Activated CD4-positive, alpha-beta T cell treated with anti-CD3 and anti-CD28 coated beads for 4 hours (primary cell): ENCODE measurements at places on chromosomes 7 and 10.

DNA sequence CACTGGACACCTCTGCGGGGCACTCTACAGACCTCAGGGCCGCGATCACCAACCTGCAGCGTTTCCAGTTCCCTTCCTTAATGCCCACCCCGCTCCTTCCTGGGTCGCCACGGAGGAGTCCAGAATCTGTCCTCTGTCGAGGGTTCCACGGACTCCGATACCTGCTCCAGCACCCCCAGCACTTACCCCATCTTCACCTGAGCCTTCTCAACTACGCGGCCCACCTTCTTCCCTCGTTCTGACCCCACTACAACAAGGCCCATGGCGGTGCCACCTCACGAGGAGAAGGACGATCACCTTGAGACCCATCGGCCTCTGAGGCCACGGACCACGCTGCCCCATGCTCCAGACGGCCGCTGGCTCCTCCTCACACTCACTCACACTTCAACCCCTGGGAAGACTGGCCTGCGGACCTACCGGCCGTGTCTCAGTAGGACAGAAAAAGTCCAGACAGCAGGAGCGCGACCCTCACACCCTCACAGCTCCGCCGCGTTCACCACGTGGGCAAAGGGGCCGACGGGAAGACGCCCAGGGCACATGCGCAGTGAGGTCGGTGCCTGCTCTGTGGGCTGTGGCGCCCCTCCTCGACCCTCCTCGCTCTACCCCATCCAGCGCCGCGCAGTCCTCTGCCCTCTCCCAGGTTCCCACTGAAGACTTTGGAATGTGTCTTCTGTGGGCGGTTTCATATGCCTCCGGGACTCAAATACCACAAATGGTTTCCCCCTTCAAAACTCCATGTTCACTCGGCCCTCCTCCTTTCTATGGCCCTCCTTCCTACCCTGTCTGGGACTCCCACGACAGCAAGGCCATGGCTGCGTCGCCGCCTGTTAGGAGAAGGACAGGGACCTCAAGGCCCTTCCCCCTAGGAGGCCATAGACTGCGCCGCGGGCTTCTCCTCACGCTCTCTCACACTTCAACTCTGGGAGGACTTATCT is 193.9 kb upstream of the PHF14 start:
- no peak for DNase-seq

DNA sequence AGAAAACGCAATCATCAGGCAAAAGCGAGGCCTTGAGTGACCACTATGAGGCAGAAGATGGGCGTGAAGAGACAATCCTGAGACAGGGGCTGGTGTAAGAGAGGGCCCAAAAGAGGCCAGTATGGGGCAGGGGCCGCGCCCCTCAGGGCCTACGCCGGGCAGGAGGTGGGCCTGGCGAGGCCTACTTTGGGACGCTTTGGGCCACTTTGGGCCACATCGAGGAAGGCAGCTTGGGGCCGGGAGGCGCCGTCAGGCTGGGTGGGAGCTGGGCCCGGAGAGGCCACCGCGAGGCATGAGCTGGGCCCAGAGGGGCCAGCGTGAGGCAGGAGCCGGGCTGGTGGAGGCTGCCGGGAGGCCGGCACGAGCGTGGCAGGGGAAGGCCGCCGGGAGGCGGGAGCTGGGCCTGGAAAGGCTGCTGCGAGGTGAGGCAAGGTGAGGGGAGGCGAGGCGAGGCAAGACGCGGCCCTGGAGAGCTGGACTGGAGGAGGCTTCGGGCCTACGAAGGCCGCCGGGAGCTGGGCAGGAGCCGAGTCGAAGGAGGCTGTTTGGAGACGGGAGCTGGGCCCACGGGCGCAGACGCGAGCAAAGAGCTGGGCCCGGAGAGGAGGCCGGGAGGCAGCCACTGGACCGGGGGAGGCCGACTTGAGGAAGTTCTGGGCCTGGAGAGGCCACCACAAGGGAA is 171.3 kb downstream of the TPST1 start:
- no peak for DNase-seq

DNA sequence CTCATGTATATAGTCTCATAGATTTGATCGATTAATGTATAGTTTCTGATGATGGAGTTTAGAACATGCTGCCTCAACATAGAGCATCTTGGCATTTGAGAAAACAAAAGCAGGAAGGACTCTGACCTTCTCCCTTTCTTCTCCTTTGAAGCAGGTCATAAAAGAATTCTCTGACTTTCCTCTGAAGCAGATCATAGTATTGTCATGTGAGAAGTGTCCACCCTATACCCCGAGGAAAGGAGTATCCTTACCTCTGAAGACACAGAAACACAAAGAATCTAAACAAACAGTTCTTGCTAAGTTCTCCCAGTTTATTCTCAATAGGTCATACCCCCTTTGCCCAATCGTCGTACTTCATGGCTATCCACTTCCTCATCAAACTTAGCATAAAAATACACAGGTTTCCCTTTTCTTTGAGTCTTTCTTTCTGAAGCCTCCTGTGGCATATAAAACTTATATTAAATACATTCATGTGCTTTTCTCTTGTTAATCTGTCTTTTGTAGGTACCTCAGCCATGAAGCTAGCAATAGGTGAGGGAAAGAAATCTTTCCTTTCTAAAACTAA is 194.9 kb downstream of the REEP3 start:
- DNase-seq = no peak

DNA sequence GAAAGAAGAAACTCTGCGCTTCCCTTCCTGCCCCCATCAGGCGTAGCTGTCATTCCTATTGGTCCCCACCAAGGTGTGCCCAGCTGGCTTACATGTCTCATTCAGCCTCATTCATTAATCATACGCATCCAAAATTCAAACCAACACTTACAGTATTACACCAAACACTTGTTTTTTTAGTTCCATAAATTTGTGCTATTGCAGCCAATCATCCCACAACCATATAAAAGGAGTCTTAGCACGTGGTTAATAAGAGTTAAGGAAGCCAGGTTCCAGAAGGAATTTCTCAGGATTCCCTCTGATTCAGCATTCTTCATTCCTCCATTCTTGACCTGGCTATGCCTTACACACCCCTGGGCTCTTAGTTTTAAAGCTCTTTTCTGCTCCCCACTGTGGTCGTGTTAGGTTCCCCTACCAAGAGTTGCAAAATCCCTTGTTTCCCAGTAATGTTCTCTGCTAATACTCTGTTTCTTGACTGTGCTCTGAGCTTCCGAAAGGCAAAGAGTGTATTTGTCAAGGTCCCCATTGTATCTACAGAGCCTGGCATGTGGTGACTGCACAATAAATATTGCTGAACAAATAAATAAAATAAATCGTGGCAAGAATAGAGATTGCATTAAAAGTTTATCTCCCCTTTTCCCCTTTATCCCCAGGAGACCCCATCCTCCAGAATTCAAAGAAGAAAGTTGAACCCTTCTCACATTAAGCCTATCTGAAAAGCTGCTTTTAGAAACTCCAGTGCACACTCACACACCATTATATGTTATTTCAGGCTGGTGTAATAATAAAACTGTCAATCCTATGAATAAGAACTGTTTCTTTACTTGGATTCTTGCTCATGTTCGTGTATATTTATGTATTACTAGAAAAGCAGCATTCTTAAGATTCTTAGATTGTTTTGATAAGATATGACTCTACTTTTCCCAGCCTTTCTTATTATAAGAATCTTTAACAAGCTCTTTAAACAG is 514.4 kb downstream of the INHBA start:
- DNase-seq = no peak

DNA sequence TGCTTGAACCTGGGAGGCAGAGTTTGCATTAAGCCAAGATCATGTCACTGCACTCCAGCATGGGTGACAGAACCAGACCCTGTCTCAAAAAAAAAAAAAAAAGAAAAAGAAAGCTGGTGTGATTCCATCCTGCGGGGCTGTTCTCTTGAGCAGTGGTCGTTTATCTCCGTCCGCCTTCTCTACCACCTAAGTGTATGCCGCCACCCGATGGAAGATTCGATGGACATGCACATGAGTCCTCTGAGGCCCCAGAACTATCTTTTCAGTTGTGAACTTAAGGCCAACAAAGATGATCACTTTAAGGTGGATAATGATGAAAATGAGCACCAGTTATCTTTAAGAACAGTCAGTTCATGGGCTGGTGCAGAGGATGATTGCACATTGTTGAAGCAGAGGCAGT is 65.7 kb downstream of the ABRAXAS2 start:
- no peak for DNase-seq

DNA sequence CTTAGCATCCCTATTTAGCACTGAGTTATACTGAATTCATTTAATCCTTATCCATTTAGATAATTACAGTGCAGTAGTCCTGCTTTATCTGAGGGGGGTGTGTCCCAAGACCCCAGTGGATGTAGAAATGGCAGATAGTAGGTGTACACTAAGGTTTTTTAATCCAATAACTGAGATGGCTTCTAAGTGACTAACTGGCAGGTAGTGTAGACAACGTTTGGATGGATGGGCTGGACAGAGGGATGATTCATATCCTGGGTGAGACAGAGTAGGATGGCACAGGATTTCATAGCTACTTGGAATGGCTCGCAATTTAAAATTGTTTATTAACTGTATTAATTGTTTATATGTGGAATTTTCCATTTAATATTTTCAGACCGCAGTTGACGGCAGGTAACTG is 295.6 kb downstream of the CCDC3 start:
- DNase-seq = no peak

DNA sequence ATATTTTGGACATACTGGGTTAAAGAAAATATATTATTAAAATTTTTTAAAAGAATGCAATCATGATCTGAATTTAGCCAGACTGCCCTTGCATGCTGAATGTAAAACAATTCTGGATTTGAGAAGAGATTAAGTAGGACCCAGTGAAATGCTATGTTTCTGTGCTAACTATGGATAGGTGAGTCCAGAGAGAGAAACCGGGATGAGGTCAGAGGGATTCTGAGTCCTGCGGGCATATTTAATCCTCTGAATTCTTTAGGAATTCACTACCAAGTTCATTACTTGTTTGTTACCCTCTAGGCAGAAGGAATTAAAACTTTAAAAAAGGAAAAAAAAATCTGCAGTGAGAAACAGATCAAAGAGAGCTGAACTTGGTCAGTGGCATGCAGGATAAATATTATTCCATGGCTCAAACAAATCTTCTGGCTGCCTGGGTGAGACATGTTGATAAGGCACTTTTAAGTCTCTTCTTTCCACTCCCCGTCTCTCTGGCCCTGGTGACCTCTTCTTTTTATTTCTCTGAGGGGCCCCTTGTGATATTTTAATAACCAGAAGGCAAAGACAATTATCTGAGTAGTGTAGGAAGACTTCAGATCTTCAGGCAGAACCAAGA is 50.2 kb upstream of the LYZL1 start:
- no peak for DNase-seq

DNA sequence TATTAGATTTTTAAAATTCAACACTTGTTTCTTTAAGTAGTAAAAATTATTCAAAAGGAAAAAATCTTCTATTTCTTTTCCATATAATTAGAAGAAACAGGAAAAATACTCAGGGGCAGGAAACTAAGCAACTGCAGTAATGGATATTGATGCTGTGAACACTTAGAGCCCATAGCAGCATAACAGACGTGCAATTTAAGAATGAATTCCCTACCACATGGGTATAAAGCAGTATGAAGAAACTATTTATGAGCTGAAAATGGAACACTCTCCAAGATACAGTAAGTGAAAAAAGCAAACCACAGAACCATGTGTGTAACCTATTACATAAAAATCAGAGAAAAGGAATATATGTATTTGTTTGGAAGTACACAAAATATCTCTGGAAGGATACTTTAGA is 30.8 kb downstream of the ARHGAP19 start:
- no peak for DNase-seq

- no peak for DNase-seq
Observed at GRCh38 chr10:35328404-35329037, 7.8 kb upstream of the CCNY start.

DNA sequence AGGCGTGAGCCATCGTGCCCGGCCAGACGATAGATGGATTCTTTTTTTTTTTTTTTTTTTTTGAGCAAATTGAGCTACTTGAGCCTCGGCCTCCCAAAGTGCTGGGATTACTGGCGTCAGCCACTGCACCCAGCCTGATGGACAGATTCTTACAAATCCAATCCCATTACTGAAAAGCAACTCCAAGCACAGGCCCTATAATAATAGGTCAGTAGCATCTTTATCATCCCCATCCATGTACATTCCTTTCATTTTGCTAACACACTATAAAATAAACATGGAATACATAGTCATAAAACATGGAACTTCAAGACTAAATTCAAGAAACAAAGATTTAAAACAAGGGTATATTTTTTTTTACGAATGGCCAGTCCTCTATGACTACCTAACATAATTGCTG is 16.0 kb upstream of the RSBN1L start:
- DNase-seq = no peak

DNA sequence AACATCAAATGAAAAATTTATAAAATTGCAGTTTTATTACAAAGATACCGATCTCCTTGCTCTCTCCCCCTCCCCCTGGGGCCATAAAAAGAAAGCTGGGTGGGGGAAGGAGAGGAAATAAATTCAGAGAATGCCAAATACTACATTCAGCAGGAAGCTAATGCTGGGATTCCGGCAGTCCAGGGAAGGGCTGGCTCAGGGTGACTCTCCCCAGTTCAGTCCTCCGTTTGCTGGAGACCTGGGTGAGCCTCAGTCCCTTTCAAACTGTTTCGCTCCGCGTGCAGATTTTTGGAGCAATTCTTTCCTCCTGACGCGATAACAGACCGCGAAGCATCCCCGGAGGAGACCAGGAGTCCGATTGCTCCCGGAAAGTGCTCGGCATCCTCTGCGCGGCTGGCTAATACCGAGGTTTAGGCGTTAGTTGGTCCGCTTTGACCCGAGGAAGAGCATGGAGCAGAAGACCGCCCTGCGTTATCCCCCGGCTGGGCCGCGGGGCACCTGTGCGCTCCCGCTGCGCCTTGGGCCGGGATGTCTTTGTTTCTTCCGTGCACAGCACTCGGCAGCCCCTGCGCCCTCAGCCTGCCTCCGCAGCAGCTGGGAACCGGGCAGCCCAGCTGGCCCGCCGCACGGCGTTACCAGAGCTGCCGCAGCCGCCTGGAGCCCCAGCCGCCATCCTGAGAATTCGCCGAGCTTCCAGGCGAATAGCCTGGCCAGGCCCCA is 3.9 kb upstream of the HOXA2 start:
- no peak for DNase-seq

DNA sequence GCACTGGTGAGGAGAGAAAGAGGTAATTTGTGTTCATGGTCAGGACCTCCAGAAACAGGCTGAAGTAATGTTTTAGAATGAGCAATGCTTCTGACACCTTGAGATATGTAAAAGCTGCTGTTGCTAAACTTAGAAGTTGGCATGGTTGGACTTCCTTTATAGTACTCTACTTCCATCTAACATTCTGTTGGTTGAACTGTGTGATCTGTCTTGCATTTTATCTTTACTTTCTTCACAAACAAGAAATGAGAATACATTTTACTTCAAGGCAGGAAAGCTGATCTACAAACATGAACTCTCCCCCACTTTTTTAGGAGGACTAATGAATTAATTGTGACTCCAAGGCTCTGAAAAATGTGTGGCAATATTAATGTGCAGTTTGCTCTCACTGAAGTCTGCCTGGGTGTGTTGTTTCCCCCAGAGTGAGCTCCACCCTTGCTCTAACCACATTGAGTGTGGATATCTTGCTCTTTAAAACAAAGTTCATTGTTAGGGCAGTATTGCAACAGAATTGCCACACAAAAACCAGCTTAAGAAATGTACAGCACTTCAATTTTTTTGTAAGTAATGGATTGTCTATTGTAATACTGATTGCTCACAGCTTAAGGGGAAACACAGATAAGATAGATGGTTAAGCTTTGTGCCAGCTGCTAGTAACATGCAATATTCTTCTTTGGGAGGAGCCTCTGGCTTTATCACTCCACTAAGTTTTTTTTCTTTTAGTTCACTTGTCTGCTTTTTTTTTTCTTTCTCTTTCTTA is 69.0 kb downstream of the ADD3 start:
- DNase-seq = no peak

GRCh38 chr7:16586081-16586874 is 59.3 kb downstream of the ANKMY2 start:
- no peak for DNase-seq

- no peak for DNase-seq
Observed at GRCh38 chr7:149104749-149105148, 14.2 kb upstream of the ZNF786 start.
